ENCODE measurements at places on chromosomes 1 and 21. TPM values are rescaled to one million over a fixed set of nuclear protein-coding genes. Genes with fewer than 3 reads are reported as not detected.

The ATP5PB gene
- total RNA-seq, result 433 TPM

The NUDT17 gene
- total RNA-seq, result 7.2 TPM

The CFAP107 gene
- total RNA-seq, result not detected

GRCh38 chr1:234605983-234606783, 3.8 kb downstream of the IRF2BP2 start:
- DNase-seq, result peak; percentile 34

DNA sequence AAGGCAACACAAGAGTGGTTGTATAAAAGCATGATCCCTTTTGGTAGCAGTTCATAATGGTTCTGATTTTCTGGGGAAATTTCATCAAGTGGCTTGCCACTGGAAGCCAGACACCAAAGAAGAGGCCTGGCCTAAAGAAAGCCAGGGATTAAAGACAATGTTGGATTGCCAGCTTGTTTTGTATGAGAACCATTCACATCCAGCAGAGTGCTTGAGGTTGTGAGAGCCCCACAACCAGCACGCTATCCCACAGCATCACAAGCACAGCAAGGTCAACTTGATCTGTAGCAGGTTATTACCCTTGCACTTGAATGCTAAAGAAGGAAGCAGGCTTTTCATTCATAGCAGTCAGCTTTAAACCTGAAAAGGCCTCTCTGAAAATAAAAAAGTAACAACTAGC, 399.8 kb downstream of the PLPP3 start:
- DNase-seq, result no peak
